ENCODE measurements at places on chromosomes 11 and 22. TPM values are rescaled to one million over a fixed set of nuclear protein-coding genes. Genes with fewer than 3 reads are reported as not detected.

GRCh38 chr11:127862406-127862805, 725.0 kb downstream of the ETS1 start:
- no peak for DNase-seq

GRCh38 chr11:27443227-27443626, 29.4 kb downstream of the LGR4 start:
- DNase-seq: no peak

DNA sequence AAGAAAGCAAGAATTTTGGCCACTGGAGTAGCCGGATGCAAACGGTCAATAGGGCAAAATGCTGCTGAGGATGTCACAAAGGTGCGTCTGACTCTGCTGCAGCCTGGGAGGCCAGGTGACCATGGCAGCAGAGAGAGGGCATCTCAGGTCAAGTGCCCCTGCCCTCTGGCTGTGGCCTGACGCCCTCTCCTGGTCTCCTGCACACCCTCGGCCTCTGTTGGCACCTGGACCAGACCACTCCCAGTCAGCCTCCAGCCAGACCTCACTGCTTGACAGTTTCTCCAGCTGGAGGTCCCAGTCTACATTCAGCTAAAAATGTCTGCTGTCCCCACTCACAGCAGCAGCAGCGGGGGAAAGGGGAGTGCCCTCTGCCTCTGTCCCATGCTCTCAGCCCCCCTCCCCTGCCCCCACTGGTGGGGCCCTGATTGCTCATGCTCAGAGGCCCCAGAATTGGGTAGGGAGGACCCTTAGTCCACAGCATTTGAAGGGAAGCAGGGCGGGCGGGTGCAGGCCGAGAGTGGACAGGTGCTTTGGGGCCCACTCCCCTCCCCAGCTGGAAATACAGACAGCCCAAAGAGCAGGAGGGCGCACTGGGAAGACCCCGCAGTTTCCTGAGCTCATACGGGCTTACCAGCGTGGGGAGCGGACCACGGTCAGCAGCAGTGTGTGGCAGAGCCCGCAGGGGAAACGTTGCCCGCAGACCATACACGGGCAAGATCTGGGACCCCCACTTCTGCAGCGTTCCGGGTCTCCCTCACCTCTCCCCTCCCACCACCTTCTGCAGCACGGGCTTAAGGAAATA, 1.6 kb upstream of the BRSK2 start:
- no peak for DNase-seq

DNA sequence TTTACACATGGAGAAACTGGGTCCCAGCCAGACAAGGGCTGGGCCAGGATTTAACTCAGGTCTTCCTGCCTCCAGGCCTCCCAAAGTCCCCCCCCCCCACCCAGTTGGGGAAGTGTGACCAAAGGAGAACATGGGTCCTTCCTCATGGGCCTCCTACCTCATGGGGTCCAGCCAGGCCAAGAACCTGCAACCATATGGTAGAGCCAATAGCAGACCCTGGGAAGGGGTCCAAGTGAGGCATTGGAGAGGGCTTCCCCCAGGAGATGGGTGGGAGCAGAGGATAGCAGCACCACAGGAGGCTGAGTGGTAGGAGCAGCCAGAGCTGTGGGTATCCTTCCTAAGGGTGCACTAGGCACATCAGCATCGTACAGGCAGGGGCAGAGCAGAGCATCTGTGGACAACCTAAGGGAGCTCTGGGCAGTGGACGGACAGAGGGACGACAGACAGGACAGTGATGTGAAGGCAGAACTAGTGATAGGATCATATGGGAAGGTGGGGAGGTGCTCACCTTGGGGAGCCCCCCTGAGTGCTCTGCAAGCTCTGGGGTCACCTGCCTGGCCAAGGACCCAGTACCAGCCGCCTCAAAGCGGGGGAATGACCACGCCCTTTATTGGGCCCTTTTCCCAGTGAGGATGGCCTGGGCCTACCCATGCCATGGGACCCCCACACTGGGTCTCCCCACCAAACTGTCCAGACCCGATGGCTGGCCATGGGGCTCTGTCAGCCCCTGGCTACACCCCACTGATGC, 4.5 kb downstream of the ARVCF start:
- DNase-seq: no peak

The SIAE gene
- total RNA-seq: 12.3 TPM
